ENCODE measurements at places on chromosomes 4 and X. TPM values are rescaled to one million over a fixed set of nuclear protein-coding genes. Genes with fewer than 3 reads are reported as not detected.

The CUL4B gene
- 55.5 TPM for total RNA-seq

The IL21 gene
- total RNA-seq = not detected

The CHM gene
- total RNA-seq = 18.6 TPM

The H2BW2 gene
- not detected for total RNA-seq

The HSD17B13 gene
- total RNA-seq = under 0.01 TPM

The HSFX4 gene
- total RNA-seq = not detected

The GPR34 gene
- not detected for total RNA-seq

The AFP gene
- total RNA-seq = 0.38 TPM

The S100G gene
- total RNA-seq = not detected

Data from regular cardiac myocyte (primary cell).